ENCODE measurements at places on chromosomes 16 and 17.

GRCh38 chr16:31270795-31271194 is 11.0 kb downstream of the ITGAM start:
- no peak for DNase-seq

GRCh38 chr17:81331527-81332043 is 36.5 kb upstream of the SLC38A10 start:
- no peak for DNase-seq

DNA sequence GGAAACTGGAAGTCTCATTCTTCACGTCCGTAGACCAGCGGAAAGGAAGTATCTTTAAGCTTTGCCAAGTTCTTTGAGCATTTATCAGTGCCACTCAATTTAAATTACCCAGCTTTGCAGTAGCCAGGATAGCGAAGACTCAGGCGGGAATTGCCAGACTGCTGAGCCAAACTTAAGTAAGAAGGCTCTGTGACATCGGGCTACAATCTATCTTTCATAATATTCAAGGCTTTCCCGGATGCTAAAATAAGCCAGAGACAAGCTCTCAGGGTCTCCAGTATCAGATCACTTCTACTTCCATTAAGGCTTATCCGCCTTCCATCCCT is 436 bp upstream of the BRIP1 start:
- DNase-seq, result no peak

- no peak for DNase-seq
These were observed 17.2 kb downstream of the TMEM114 start for GRCh38 chr16:8572919-8573724.

- DNase-seq, result no peak
These were observed 9.1 kb upstream of the SOCS3 start for GRCh38 chr17:78368854-78369495.
